ENCODE measurements at places on chromosomes 16 and 17.

DNA sequence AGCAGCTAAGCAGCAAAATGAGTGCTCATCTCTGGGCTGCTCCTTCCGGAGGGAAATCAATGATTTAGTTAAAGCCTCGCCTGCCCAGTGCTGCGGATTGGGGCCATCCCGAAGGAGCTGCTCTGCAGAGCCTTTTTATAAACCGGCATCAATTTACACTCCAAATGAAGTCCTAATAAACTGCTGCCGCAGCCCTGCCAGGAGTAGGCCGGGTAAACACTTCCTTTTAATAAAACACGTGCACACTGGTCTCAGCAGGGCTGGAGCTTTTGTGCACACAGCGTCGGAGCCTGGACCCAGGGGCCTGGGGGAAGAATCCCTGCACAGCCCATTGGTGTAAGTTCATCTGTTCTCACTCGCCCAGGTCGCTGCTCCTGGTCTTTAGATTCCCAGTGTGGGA lies 79.6 kb upstream of the HS3ST2 start:
- H3K4me3 ChIP-seq: no peak overlapping the region
- no peaks in the 10 kb centered on the region for H3K4me1 ChIP-seq
- H3K36me3 ChIP-seq: no peaks in the 10 kb centered on the region
- H3K27me3 ChIP-seq: no peaks in the 10 kb centered on the region
- DNase-seq: no peak

GRCh38 chr17:50715471-50715870 lies 3.9 kb upstream of the LUC7L3 start:
- H3K4me1 ChIP-seq: peaks cover 25% of the 10 kb centered on the region
- no peak overlapping the region for H3K27ac ChIP-seq
- no peaks in the 10 kb centered on the region for H3K27me3 ChIP-seq

DNA sequence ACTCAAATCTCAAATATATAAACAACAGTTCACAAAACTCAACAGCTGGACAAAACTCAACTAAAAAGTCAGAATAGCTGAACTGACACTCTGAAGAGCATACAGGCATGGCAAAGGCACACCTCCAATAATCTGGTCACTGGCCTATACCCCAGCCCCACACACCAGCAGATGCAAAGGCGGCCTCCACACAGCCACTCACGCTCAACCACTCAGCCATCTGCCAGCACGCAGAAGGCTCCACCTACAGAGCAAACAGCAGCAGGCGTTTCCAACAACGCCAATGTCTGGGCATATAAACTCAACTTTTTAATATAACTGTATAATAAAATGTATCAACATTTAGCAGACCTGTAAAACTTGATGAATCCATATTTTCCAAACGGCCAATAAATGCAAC lies 17.2 kb downstream of the USP7 start:
- no peaks in the 10 kb centered on the region for H3K36me3 ChIP-seq
- H3K27ac ChIP-seq: no peak overlapping the region
- peaks cover 82% of the 10 kb centered on the region for H3K4me1 ChIP-seq
- no peak overlapping the region for H3K4me3 ChIP-seq

GRCh38 chr17:67171560-67171959 lies 73.4 kb downstream of the HELZ start:
- peaks cover 19% of the 10 kb centered on the region for H3K4me1 ChIP-seq
- peaks cover 46% of the 10 kb centered on the region for H3K36me3 ChIP-seq
- no peak overlapping the region for H3K4me3 ChIP-seq
- no peaks in the 10 kb centered on the region for H3K27me3 ChIP-seq
- H3K27ac ChIP-seq: peak overlapping the region; percentile 50
- DNase-seq: no peak

DNA sequence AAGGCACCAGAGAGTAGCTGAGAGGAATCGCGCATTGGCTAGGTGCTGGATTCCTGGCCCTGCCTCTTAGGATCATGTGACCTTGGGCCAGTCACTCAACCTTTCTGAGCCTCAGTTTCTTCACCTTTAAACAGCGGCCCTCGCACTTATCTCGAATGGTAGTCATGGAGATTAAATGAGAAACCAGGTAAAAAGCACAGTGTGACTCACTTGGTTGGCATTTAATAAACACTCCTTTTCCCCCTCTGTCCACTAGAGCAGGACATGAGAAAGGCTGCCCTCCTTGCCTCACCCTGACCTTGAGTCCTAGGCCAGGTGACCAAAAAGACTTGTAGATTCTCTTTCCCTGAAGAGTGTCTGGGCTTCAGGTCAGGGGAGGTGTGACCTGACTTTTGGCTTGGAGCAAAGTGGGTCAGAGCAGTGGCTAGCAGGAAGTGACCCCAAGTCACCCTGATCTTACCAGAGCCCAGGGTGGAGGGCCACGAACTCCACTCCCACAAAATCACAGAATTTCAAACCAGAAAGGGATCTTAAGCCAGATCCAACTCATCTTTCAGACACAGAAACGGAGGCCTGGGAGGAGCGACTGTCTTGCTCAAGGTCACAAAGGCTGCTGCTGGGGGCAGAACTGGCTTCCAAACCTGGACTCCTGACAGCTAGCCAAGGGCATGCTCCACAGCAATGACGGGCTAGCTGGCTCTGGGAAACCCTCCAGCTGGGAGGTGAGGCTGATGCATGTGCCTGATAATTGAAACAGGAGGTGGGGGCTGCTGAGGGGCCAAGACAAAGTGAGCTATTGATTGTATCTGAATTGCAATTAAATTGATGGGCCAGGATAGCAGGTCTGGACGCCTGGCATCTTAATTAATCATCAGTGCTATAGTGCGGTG lies 65.2 kb downstream of the PIPOX start:
- H3K27me3 ChIP-seq: no peaks in the 10 kb centered on the region
- no peak overlapping the region for H3K4me3 ChIP-seq
- DNase-seq: no peak
- H3K36me3 ChIP-seq: peaks cover 91% of the 10 kb centered on the region
- H3K27ac ChIP-seq: no peak overlapping the region

GRCh38 chr16:79301051-79301450 lies 299.5 kb downstream of the MAF start:
- no peaks in the 10 kb centered on the region for H3K36me3 ChIP-seq
- H3K27me3 ChIP-seq: no peaks in the 10 kb centered on the region
- no peak overlapping the region for H3K4me3 ChIP-seq
- H3K27ac ChIP-seq: no peak overlapping the region
- DNase-seq: no peak

- H3K27me3 ChIP-seq: no peaks in the 10 kb centered on the region
- no peaks in the 10 kb centered on the region for H3K36me3 ChIP-seq
- peak; percentile 43 for DNase-seq
These were observed 12.3 kb downstream of the RAI1 start for GRCh38 chr17:17693253-17694168.

DNA sequence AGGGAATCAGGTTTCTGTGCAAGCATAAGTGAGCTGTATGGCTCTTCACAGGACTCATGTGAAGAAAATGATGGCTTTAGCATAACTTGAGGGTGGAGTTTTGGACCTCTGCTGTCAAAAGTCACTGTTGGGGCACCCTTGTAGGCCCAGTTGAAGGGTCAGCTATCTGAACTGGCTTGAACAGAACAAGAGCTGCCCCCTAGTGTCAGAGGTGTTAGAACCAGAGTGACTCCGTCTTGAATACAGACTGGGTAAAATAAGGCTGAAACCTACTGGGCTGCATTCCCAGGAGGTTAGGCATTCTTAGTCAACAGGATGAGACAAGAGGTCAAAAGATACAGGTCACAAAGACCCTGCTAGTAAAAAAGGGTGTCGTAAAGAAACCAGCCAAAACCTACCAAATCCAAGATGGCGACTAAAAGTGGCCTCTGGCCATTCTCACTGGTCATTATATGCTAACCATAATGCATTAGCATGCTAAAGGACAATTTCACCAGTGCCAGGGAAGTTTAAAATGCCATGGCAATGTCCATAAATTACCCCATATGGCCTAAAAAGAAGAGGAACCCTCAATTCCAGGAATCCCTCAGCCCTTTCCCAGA lies 484.0 kb upstream of the ERCC4 start:
- H3K4me3 ChIP-seq: no peak overlapping the region
- H3K4me1 ChIP-seq: no peaks in the 10 kb centered on the region
- no peaks in the 10 kb centered on the region for H3K27me3 ChIP-seq
- H3K36me3 ChIP-seq: no peaks in the 10 kb centered on the region

DNA sequence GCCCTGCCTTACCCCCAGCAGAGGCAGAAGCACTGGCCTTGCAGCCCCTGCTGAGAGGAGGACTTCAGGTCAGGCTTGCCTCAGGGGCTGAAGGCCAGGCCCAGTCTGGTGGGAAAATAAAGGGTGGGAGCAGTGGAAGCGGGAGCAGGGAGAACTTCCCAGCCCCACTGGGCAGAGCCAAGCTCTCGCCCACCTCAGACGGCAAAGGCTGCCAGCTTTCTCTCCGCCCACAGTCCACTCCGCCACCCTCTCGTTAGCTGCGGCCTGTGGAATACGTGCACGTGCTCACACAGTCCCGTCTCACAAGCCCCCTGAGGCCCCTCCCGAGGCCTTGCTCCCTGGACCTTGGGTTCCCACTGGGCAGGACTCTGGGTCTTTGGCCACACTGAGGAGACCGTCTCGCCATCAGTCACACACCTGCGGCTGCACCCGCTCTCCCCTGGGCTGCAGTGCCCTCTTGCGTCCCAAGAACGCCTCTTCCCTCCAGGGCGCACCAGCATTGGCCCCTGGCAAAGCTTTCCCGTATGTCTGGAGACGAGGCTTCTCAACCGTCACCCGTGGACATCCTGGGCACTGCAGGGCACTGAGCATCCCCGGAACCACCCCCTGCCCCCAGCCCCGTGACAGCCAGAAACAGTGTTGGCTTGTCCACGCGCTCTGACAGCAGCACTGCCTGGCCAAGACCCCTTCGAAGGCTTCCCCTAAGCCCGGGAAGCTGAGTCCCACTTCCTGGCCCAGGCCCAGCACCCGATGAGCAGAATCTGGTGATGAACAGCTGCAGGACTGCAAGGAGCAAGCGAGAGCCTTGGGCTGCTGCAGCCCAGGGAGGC lies 8.3 kb downstream of the MRPL28 start:
- DNase-seq: peak; percentile 71
- no peak overlapping the region for H3K4me3 ChIP-seq
- no peaks in the 10 kb centered on the region for H3K27me3 ChIP-seq
- peaks cover 2% of the 10 kb centered on the region for H3K36me3 ChIP-seq
- no peak overlapping the region for H3K27ac ChIP-seq

DNA sequence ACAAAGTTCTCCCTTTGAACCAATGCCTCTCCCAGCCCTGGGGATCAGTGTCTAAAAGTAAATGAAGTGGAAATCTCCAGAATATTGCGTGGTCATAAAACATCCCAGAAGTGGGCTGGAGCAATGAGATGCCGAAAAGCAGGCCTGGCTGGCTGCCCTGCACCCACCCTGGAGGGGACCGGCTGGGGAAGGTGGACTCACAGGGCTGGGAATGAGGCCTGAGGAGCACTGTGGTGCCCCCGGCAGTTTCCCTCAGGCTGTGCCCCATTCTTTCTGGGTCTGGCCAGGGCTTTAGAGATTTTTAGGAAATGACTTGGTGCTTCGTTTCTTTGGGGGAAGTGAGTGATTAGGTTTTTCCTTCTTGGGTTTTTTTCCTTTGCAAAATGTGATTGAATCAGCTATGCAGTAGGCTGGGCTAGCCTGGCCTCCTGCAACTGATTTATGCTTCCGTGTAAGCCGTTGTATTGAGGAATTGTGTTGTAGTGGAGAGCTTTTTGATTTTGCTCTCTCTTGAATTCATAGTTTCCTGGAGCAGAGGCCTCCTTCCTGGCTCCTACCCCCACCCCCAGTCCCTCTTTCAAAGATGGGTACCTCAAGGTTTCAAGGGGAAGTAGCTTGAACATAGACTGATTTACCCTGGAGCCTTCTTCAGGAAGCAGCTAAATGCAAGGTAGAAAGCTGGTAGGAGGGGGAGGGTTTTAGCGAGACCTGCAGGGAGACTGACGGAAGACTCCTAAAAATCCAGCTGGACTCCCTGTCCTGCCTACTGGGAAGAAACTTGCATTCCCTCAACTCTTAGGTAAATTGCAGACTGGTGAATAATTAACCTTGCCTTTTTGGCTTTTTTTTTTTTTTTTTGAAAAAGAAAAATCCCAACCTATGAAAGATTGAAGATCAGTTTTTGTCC lies 170.2 kb downstream of the RAB11FIP4 start:
- peak; percentile 75 for DNase-seq
- H3K27ac ChIP-seq: peak overlapping the region; percentile 31

GRCh38 chr16:456891-457483 lies 31.5 kb downstream of the RAB11FIP3 start:
- H3K36me3 ChIP-seq: no peaks in the 10 kb centered on the region
- no peak overlapping the region for H3K27ac ChIP-seq
- no peak for DNase-seq
- no peak overlapping the region for H3K4me3 ChIP-seq
- H3K27me3 ChIP-seq: no peaks in the 10 kb centered on the region

DNA sequence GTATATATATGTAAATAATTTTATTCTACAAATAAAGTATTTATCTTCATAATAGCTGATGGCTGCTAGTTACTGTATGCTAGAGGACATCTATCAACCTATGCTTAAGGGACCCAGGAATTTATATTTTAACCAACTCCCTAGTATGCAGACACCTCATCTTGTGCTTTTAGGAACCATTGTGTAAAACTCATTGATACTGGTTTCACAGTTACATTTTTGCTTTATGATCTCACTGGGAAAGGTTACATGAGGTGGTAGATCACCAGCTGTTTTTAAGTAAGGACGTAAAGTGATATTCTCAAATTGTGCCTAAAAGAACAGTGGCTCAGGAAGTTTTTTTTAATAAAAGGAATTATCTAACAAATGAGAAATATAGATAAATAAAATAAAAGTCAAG lies 56.4 kb downstream of the VMP1 start:
- peaks cover 38% of the 10 kb centered on the region for H3K4me1 ChIP-seq
- H3K27me3 ChIP-seq: no peaks in the 10 kb centered on the region
- H3K4me3 ChIP-seq: no peak overlapping the region
- no peak overlapping the region for H3K27ac ChIP-seq

GRCh38 chr17:17139972-17140589 lies 66.1 kb downstream of the PLD6 start:
- no peak overlapping the region for H3K4me3 ChIP-seq
- peaks cover 99% of the 10 kb centered on the region for H3K36me3 ChIP-seq
- no peak overlapping the region for H3K27ac ChIP-seq
- no peaks in the 10 kb centered on the region for H3K4me1 ChIP-seq
- no peak for DNase-seq

DNA sequence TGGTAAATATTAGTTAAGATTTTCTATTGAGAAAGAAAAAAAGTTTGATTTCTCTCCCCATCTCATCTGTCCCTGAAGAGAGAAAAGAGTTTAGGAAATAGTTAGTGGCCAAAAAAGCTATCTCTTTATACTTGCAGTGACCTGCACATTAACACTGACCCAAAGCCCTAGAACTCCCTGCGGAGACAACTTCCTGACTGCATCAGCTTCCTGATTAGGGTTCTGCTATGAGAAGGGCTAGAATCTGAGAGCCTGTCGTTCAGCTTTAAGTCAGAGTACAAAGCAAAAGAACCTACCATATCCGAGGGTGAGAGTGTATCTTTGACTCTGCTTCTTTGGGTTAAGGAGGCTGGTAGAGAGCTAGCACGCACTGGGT lies 24.7 kb downstream of the LIMD2 start:
- no peaks in the 10 kb centered on the region for H3K27me3 ChIP-seq
- peaks cover 85% of the 10 kb centered on the region for H3K36me3 ChIP-seq
- H3K4me3 ChIP-seq: no peak overlapping the region
- H3K4me1 ChIP-seq: peaks cover 21% of the 10 kb centered on the region
